ENCODE measurements at places on chromosomes 5 and 9.

DNA sequence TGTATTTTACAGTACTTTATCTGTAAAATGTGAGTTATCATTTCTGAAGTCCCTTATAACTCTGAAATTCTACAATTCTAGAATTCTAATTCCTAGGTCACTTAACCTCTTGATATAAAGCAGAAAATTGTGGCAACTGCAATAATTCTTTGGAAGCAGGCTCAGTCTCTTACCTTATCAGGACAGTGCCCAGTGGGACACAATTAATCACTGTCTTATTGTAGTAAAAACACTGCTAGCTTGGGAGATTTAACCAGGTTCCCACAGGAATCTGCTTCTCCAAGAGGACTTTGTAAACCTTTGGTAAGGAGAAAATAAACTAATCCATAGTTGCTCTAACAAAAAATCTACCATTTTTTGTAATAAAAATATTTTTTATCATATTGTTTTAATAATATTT, 18.3 kb upstream of the SPATA9 start:
- no peak for DNase-seq

- DNase-seq, result no peak
Measured at GRCh38 chr5:43415935-43416802, 4.0 kb upstream of the CCL28 start.

GRCh38 chr5:66639037-66639436, 42.8 kb downstream of the MAST4 start:
- DNase-seq, result no peak

GRCh38 chr9:116942593-116943061, 255.5 kb downstream of the TRIM32 start:
- no peak for DNase-seq

- DNase-seq, result no peak
Measured at GRCh38 chr9:89313842-89314241, 2.8 kb downstream of the CKS2 start.

GRCh38 chr9:84860249-84861115, 191.0 kb downstream of the NTRK2 start:
- DNase-seq, result no peak

GRCh38 chr5:165108809-165109208, 1603.4 kb downstream of the MAT2B start:
- DNase-seq, result no peak

DNA sequence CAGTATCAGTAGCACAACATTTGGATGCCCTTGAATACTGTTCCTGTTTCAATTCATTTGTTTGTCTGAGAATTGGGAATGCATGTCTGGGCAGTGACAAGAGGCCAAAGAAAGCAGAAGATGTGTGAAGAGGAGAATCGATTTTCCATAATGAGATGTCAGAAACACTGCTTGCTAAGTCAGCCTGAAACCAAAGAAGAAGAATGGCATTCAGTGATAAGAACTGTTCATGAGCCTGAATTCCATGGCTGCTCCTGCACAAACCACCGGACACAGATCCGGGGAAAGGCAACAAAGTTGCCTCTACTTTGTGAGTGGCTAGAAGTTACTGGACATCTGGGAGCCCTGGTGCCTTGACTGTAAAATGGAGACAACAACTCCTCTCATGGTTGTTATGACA, 207.2 kb upstream of the RASEF start:
- no peak for DNase-seq

GRCh38 chr9:134690946-134691694, 49.5 kb downstream of the COL5A1 start:
- DNase-seq, result no peak

DNA sequence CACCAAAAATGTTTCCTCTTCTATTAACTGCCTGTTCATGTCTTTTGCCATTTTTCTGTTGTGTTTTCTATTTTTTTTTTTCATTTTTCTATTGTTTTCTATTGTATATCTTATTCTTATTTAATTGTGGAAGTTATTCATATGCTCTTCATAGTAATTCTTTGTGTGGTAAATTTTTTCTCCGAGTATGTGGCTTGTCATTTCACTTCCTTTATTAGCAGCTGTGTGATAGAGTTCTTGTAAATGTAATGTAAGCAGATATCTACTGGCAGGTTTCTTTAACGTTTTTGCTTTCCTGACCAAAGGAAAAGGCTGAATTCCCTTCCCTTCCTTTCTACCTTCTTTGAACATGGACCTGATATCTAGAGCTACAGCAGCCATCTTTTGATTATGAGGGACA, 5.8 kb upstream of the PLPP1 start:
- DNase-seq, result no peak

DNA sequence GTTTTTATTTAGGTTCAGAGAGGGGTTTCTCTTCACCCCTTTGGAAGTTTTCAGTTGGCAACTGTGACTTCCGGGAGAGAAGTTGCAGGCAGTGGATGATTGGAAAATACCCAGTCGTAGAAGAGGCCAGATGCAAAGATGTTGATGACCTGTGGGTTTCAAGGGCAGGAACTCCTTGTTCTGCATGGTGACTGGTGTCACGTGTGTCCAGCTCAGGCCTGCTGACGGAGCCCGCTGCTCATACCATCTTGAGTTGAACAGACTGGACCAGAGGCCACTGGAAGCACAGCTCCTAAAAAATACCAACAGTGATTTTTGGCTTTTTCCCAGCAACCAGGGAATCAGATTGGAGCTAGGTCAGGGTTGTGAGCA, 243.9 kb upstream of the KLF4 start:
- no peak for DNase-seq

- DNase-seq, result no peak
Measured at GRCh38 chr5:110687485-110687884, 39.0 kb downstream of the TMEM232 start.

DNA sequence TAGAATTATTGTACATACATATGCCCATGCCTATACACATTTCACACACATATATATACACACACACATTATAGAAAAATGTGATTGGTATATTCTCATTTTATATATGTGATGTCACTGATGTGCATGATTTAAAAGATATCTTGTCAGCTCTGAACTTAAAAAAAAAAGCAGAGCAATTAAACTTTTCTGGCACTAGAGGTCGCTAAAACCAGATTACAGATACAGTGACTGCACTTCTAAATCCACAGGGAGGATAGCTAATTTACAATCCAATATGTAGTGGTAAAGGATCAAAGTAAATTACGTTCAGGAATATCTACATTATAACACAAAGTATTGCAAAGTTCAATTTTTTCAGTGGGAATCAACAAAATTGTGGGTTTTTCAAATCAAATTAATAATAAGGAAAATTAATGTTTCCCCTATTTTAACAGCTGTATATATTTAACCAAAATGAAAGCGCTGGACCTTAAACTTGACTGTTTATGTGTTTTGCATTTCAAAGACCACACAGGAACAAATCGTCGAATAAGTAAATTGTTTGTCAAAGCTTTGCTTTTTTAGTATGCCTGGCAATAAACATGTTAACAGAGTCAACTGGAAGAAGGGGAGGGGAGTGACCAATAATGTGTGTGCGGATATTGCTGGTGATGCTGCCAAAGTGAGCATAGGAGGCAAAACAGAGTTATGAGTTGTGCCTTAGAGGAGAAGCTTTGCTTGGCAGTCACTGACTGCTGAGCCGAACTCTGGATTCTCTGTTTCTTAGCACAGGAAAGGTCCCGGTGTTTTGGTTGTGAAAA, 1201.4 kb upstream of the C9orf72 start:
- peak; percentile 38 for DNase-seq
